ENCODE measurements at places on chromosomes 2 and 18. TPM values are rescaled to one million over a fixed set of nuclear protein-coding genes. Genes with fewer than 3 reads are reported as not detected.

TUBA4B gene
- 1.4 TPM for polyA plus RNA-seq

DNA sequence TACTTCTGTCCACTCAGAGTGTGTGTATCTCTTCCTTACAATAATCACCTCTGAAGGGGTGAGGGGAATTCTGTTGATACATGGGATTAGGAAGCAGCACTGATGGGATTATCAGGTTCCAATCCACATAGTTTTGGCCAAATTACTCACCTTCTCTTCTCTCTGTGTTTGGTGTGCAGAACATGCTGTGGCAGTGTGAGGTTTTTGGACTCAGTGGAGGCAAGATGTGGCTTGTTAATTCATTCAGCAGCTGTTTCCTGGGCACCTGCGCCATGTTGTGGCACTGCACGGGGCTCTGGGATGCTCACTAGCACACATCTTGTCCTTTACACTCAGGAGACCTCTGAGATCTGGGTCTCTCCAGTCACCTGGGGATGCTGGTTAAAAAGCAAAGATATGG, 350.3 kb upstream of the HS6ST1 start:
- no peak for DNase-seq

DNA sequence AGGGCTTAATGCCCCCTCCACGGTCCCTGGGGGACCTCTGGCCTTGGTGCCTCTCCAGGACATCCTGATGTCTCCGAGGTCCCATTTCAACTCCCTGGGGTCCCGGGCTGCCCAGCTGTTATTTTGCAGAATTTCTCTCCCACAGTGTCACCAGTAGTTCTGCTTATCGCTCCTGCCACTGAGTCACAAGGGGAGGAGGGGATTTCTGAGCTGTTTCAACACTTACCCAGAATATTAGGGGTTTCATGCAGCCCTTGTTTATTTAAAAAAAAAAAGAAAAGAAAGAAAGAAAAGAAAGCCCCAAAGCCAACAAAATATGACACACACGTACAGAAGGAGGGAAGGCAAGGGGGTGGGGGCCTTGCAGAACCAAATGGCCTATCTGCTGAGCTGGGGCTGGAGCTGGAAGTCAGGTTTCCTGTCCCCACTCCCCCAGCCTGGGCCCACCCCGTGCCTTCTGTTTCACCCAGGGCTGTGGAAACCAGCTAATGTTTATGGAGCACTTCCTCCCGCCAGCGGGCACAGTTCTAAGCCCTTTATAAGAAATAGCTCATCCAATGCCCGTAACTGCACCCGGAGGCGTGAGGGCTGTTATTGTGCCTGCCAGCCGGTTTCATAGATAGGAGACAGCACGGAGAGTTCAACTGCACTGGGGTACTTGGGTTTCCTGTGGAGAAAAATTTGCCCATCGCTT, 8.4 kb upstream of the ARID5A start:
- no peak for DNase-seq

GRCh38 chr2:3159782-3160545, 217.7 kb downstream of the EIPR1 start:
- DNase-seq = no peak

DNA sequence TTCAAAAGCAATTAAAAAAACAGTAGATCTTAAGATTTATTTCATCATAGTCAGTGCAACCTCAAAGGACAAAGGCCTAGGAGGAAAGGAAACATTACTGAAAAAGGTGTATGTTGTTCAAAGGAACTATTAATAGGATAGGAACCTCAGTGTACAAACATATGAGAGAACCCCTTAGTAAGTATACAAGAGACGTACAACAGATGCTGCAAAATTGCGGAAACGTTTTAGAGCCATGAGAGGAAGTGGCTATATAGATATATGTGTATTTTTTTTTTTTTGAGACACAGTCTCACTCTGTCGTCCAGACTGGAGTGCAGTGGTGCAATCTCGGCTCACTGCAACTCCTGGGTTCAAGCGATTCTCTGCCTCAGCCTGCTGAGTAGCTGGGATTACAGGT, 22.2 kb downstream of the PIK3C3 start:
- DNase-seq = no peak

GRCh38 chr2:119721462-119721861, 38.3 kb upstream of the PTPN4 start:
- no peak for DNase-seq

ASB18 gene
- polyA plus RNA-seq = 0.06 TPM

MALT1 gene
- 30.0 TPM for polyA plus RNA-seq

- no peak for DNase-seq
Observed at GRCh38 chr2:138207074-138207930, 243.0 kb downstream of the HNMT start.

- no peak for DNase-seq
Observed at GRCh38 chr2:19569300-19569791, 210.9 kb upstream of the OSR1 start.

GRCh38 chr2:218438596-218438995, 19.7 kb downstream of the VIL1 start:
- no peak for DNase-seq

DNA sequence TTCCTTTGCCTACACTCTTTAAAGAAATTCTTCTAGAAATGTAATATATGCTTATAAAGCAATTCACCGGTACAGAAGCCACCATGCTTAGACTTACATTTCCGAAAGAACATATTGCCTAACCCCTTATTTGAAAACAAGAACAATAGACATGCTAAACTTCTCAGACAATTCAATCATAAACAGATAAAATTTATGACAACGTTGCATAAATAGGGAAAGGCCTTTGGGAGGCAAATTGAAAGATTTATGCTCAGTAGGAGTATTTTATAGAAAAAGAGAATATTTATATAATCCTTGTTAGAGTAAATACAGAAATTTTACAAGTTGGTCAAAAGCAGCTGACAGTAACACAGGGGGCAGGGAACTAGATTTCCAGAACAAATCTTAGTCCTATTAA, 16.2 kb upstream of the MEP1B start:
- no peak for DNase-seq

DNA sequence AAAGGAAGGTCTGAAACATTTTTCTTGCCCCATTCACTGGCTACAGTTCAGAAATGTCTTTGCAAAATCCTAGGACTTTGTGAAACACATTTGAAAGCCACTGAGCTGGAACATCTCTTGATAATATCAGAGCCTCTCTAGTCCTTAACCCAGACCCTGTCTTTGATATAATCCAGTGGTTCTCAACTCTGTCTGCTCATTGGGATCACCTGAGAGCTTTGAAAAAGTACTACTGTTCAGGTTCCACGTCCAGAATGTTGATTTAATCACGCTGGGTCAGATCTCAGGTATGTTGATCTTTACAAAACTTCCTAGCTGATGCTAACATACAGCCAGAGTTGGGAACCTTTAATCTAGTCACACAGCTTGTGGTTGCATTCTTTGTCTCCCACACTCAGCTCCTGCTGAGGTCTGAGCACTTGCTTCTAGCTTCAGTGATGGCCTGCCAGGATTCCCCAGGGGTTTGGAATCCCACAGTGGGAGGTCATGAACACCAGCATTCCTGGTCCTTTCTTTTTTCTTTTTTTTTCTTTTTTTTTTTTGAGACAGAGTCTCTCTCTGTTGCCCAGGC, 262.7 kb downstream of the SETBP1 start:
- DNase-seq = no peak

- DNase-seq = no peak
Observed at GRCh38 chr2:165566008-165566407, 96.5 kb downstream of the CSRNP3 start.

VWA3B gene
- polyA plus RNA-seq = 0.40 TPM

DNA sequence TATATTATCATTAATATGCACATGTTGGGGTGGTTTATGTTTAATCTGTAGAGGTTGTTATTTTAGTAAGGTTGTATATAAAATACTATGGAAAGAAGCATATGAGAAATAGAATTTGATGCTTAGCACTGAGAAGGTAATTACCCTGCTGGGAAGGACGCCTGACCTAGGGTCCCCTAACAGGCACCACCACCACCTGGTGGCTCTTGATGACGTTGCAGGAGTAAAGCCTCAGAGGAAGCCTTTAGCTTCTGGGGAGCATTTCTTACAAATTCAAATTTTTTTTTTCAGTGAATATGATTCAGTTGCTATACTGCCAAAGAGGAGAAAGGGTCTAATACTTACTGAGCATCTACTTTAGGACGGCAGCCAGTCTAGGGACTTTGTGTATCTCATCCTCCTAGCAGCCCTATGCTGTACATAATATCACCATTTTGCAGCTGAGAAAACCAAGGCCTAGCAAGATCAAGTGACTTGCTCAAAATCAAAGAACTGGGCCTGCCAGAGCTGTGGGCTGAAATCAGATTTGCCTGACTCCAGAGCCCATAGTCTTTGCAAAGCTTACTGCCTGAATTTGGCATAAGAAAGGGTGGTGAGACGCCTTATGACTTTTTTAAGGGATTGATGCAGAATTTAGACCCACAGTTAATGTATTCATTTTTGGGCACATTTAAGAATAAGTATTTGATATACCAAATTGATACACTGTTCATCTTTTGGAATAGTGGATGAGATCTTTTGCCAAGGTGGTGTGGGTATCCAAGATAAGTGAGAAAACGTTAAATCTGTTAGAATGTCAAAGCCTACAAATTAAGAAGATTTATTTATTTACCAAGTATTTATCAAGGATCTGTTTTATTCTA, 78.8 kb upstream of the GAREM1 start:
- DNase-seq = peak; percentile 43

LYPD6 gene
- 18.2 TPM for polyA plus RNA-seq

- no peak for DNase-seq
Observed at GRCh38 chr2:203002054-203002821, 12.4 kb upstream of the NBEAL1 start.

DNA sequence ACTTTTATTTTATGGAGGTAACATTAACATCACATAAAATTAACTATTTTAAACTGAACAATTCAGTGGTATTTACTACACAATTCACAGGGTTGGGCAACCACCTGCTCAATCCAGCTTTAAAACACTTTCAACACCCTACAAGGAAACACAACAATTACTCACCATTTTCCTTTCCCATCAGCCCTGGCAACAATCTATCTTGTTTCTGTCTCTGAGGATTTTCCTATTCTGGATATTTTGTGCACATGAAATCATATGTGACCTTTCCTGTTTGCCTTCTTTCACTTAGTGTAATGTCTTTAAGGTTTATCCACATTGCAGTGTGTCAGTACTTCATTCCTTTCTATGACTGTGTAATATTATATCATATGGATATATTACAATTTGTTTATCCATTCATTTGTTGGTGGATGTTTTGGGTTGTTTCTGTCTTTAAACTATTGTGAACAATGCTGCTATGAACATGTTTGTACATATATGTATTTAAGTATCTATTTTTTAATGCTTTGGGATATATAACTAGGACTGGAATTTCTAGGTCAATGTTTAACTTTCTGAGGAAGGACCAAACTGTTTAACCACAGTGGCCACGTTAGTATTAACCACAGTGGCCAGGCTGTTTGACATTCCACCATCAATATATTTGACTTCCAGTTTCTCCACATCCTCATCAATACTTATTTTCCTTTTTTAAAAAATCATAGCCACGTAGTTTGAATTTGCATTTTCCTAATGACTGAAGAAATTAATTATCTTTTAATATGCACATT, 72.4 kb upstream of the KIF5C start:
- DNase-seq = no peak

EN1 gene
- not detected for polyA plus RNA-seq

GRCh38 chr18:70469916-70470315, 181.1 kb downstream of the SOCS6 start:
- DNase-seq = no peak

RNF181 gene
- polyA plus RNA-seq = 144 TPM

GRCh38 chr18:63185984-63186383, 133.6 kb downstream of the BCL2 start:
- no peak for DNase-seq

MOCOS gene
- polyA plus RNA-seq = 1.1 TPM

- DNase-seq = no peak
Observed at GRCh38 chr2:64400105-64400728, 53.7 kb upstream of the LGALSL start.

- DNase-seq = no peak
Observed at GRCh38 chr2:224359569-224359968, 42.3 kb downstream of the FAM124B start.

EGR4 gene
- not detected for polyA plus RNA-seq

ECEL1 gene
- polyA plus RNA-seq = 13.7 TPM

GRCh38 chr2:157442636-157443035, 1.3 kb downstream of the CYTIP start:
- no peak for DNase-seq

- DNase-seq = no peak
Observed at GRCh38 chr2:88615822-88616221, 11.4 kb downstream of the EIF2AK3 start.

UGT1A7 gene
- polyA plus RNA-seq = not detected

GRCh38 chr2:55014962-55015939, 35.0 kb downstream of the RTN4 start:
- peak; percentile 54 for DNase-seq

ITSN2 gene
- 25.2 TPM for polyA plus RNA-seq

ASPRV1 gene
- polyA plus RNA-seq = 3.2 TPM

DNA sequence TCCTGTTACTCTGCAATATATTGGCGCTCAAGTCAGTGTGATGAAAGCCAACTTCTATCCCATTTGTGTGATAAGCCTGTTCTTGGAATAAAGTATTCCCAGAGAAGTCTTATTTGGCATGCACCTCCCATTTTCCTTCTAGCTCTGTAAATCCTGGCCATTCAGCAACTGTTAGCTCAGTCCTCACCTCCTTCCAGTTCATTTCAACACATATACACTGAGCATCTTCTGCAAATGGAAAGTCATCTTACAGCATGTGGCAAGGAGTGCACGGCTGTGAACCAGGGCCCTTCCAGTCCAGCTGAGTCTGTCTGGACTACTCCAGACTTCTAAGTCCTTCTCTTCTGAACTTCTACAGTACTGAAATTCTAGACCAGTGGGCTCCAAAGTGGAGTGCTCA, 53.1 kb downstream of the SPATS2L start:
- no peak for DNase-seq

DNA sequence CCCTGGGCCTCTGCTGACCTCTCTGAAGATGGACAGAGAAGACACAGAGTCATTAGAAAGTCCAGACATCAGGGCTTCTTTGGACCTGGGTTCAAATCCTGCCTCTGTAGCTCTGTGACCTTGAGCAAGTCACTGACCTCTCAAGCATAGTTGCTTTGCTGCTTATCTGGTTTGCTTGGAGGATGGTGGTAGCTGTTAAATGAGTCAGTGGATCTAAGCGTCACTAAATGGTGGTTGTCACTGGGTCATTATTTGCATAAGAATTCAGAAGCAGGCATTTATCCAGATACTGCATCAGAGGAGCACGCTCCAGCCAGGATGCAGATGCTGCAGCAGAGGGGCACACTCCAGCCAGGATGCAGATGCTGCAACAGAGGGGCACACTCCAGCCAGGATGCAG, 229.2 kb downstream of the GLI2 start:
- no peak for DNase-seq

GRCh38 chr2:19649142-19649541, 252.6 kb downstream of the TTC32 start:
- no peak for DNase-seq

DNA sequence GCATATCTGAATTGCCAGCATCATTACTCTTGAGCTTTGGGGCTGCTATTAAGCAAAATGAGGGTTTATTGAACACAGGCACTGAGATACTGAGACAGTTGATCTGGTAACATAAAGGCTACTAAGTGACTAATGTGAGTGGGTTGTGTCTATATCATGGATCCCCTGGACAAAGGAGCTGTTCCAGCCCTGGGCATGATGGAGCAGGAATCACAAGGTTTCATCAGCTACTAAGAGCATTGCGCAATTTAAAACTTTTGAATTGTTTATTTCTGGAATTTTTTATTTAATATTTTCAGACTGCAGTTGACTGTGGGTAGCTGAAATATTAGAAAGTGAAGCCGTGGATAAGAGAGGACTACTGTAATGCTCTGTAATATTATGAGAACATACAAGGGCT, 73.5 kb downstream of the MGAT5 start:
- no peak for DNase-seq

Measured in right renal cortex interstitium (tissue), 3 donors.